ENCODE measurements at places on chromosomes 2 and 18. TPM values are rescaled to one million over a fixed set of nuclear protein-coding genes. Genes with fewer than 3 reads are reported as not detected.

The CIDEA gene
- not detected for total RNA-seq

The IKZF2 gene
- total RNA-seq, result 8.3 TPM

The CFAP65 gene
- not detected for total RNA-seq

The ERCC3 gene
- total RNA-seq, result 40.0 TPM

The CYTIP gene
- 2.8 TPM for total RNA-seq

The GKN2 gene
- total RNA-seq, result not detected

The NCKAP1 gene
- 124 TPM for total RNA-seq

The PLEK gene
- total RNA-seq, result 0.25 TPM

The ABCG8 gene
- not detected for total RNA-seq

The TPO gene
- total RNA-seq, result not detected

The TNFRSF11A gene
- total RNA-seq, result 1.3 TPM

GRCh38 chr2:105784589-105784988 is 39.9 kb downstream of the NCK2 start:
- DNase-seq, result no peak

DNA sequence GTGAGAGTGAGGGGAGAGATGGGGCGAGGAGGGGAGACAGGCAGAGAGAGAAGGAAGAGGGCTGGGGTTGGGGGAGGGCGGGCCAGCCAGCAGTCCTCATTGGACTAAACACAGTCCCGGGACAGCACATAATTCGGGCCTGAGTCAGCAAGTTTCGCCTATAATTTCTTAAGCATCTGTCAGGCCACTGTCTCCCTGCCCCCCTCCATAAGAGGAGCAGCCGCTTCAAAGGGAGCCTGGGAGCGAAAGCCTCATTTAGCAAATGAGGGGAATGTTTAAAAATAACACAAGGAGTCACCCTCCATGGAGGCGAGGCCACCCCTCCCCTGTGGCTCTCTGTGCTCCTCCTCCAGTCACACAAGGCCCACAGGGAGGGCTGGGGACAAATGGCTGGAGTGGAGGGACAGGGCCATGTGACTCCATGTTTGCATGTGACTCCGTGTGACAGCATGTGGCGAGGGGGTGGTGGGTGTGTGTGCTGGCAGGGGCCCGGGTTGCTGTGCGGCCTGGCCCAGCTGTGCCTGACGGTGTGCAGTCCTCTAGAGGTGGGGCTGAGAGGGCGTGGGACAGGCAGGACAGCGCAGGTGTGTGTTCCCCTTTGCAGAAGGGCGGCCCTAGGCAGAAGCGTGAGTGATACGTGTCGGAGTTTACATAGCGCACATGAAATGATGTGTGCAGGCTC is 162.4 kb downstream of the CELF4 start:
- peak; percentile 96 for DNase-seq

GRCh38 chr2:63984606-63985359 is 34.4 kb downstream of the VPS54 start:
- DNase-seq, result peak; percentile 4

- no peak for DNase-seq
Measured at GRCh38 chr18:25364732-25365131, 12.8 kb upstream of the ZNF521 start.

DNA sequence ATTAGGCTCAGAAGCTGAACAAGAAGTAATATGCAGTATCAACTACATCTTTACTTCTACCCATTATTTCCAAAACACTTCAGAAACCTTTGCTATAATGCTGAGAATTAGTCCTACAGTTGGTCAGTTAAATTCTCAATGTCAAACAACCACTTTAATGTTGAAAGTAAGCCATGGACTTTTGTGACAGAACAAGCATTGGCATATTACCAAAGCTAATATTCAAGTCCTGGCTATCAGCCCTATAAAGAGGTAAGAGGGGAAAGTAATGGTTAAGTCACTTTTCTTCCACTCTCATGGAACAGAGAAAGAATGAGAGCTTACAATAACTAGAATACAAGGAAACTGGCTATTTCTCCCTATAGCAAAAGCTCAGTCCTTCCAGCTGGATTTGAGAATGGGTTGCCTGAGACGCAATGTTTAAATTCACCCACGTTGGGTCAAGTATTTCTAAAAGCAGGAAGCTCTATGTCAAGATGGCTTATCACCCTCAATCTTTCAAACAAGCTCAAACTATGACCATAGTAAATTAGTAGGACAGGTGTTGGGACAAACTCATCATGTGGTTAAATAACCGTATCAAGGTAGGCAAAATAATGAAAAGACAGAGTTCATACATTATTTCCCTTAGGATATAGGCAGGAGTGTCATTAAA is 31.4 kb upstream of the MFSD6 start:
- DNase-seq, result no peak

DNA sequence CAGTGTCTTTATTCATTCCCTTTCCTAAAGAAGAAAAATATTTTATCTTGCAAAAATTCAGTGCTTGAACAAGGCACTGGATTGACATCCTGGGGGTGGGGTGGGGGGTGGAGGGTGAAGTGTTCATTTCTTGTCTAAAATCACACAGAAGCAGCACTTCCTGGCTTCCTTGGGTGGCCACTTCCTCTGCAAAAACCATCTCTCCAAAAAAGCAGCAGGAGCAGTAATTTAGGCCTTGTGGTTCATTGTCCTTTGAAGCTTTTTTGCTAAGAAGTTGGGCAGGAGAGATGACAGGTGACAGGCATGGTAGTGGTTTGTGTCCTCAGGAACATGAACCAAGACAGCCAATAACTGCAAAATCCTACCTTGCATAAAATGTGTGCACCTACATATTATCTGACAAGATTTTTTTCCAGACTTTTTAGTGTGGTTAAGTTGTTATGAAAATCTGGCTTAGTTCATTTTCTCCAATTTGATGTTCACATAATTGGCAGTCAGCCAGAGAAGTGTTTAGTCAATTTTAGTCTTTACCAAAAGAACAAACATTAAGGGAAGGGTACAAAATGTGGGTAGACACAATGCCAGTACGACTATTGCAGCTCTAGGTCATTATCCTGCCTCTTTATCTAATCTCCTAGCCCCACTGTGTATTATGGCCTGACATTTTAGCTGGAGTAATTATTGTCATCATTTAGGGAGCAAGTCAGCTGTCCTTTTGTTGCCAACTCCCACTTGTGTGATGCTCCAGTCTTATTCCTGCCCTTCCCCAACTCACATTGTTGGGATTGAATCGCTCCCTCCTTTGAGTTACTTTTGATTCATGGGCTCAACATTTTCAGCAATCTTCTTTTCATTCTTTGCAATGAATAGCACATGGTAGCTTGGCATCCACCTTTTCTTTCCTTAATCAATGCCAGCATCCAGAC is 177.2 kb downstream of the MYO3B start:
- no peak for DNase-seq

GRCh38 chr2:219701847-219702634 is 74.6 kb downstream of the SLC4A3 start:
- peak; percentile 63 for DNase-seq

DNA sequence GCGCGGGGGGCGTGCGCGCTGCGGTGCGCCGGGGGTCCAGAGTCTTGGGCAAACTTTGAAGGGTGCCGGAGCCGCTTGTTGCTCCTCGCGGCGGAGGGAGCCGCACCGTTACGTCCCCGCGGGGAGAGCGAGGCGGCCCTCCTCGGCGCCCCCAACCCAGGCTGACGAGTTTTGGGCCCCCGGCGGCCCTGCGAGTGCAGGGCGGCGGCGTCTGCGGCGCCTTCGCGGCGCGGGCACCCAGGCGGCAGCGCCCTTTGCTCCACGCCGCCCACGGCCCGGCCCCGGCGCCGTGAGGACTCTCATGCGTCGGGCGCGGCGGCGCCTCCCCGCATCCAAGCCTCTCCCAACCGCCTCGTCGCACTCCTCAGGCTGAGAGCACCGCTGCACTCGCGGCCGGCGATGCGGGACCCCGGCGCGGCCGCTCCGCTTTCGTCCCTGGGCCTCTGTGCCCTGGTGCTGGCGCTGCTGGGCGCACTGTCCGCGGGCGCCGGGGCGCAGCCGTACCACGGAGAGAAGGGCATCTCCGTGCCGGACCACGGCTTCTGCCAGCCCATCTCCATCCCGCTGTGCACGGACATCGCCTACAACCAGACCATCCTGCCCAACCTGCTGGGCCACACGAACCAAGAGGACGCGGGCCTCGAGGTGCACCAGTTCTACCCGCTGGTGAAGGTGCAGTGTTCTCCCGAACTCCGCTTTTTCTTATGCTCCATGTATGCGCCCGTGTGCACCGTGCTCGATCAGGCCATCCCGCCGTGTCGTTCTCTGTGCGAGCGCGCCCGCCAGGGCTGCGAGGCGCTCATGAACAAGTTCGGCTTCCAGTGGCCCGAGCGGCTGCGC is 814 bp downstream of the FZD7 start:
- DNase-seq, result peak; percentile 49

DNA sequence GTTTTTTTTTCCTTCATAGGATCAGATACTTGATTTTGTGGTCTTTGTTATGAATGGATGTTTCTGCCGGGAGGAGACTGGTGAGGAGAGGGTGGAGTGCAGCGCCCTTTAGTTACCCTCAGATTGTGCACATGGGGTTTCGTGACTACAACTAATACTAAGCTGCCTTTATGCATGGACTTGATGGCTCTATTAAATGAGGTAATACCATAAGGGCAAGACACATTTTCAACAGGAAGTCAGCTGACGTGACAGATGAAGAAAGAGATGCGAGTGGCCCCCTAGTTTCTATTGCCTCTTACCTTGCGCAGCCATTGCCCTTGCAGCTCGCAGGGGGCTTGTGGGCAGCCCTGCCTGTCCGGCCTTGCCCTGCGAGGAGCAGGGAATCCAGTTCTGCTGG is 24.4 kb downstream of the ZNF407 start:
- no peak for DNase-seq

- DNase-seq, result no peak
Measured at GRCh38 chr2:11286323-11286722, 58.1 kb downstream of the ROCK2 start.

DNA sequence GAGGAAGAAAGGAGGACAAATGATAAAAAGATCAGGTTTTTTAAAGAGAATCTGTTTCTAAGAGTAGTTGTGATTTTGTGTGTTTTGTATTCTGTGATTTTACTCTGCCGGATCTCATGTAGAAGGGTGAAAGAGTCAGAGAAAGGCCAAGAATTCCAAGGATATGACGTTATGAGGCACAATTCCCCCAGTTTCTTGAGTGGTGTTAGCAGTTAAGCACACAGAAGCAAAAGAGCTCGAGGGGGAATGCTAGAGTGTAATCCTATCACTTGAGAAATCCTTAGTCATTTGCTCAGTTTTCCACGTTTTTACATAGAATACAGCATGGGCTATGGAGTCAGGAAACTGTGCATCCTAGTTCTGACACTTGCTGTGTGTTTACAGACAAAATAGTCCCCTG is 34.8 kb downstream of the METTL4 start:
- peak; percentile 80 for DNase-seq

- DNase-seq, result no peak
Measured at GRCh38 chr18:48600046-48600445, 61.2 kb downstream of the CTIF start.

DNA sequence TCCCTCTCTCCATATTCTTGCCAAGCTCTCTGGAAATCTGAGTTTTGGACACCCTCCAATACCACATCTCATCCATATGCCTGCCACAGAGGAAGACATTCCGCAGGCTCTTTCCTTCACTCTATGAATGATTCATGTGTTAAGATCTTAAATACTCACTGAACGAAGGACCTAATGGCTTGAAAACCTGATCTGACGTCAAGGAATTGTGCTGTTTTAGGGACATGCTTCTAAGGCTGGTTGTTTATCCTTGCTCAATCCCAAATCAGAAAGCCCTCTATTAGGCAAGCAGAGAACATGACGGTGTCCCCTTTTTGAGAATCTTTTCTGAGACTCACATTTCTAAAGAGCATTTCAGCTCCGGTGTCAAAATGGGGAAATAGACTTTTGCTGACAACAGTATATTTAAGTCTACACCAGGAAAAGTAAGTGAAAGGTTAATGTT is 83.7 kb upstream of the GALNT5 start:
- peak; percentile 98 for DNase-seq

- peak; percentile 81 for DNase-seq
Measured at GRCh38 chr18:62717169-62717924, 2.0 kb downstream of the PHLPP1 start.

DNA sequence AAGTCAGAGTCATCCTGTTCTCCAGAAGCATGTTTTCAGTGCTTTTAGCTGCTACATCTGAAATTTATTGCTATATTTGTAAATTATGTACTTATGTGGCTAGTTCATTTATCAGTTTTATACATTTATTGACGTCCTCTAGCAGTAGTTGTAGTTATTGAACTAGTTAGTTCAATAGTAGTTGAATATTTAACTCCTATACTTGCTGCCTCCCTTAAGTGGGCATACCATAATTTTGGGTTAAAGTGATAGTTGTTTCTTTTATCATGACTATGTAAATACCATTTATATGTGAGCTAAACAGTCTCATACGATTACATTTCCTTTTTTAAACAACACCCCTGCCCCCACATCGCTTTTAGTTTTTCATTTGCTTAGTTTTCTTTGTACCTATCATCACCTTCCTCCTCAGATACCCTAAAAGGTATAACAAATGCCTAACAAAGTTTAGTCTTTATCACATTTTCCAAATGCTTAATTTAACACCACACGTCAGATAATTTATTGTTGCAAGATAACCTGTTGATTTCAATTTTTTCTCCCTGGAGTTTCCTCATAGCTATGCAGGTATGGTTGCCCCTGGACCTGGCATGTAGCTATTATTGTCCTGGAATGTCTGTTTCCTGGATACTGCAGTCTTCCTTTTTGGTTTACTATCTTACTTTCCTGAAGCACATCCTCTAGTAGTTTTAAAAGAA is 8.8 kb downstream of the MAP4K4 start:
- DNase-seq, result no peak

DNA sequence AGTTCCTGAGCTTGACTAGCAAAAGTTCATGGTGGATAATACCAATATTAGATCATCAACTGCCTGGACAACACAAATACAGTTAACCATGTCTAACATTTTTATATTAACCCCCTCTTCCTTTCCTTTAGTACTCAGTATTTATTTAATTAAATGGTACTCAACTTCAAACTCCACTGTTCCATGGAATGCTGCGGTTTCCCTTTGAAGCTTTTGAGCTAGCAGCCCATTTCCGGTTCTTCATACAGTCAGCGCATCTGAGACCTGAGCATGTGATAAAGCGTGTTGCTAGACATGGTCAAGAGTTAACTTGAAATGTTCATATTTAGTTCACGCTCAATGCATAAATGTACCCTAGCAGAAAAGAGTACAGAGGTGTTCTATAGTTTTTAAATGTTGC is 278.4 kb downstream of the ALPK2 start:
- DNase-seq, result no peak

GRCh38 chr2:127721978-127722355 is 20.7 kb downstream of the SFT2D3 start:
- peak; percentile 84 for DNase-seq

- DNase-seq, result no peak
Measured at GRCh38 chr2:123737371-123737770, 287.7 kb upstream of the CNTNAP5 start.

Data from M059J (cell line).